ENCODE measurements at places on chromosomes 7 and 10.

- no peak for DNase-seq
These were observed 70.9 kb upstream of the CTBP2 start for GRCh38 chr10:125231116-125231812.

GRCh38 chr10:67200913-67201564 lies 275.2 kb downstream of the LRRTM3 start:
- no peak for DNase-seq

GRCh38 chr7:32937344-32938174 lies 19.7 kb upstream of the FKBP9 start:
- DNase-seq: no peak

- DNase-seq: no peak
These were observed 78.4 kb downstream of the NRG3 start for GRCh38 chr10:81953420-81953819.

GRCh38 chr7:134605978-134606923 lies 40.4 kb upstream of the BPGM start:
- peak; percentile 11 for DNase-seq

DNA sequence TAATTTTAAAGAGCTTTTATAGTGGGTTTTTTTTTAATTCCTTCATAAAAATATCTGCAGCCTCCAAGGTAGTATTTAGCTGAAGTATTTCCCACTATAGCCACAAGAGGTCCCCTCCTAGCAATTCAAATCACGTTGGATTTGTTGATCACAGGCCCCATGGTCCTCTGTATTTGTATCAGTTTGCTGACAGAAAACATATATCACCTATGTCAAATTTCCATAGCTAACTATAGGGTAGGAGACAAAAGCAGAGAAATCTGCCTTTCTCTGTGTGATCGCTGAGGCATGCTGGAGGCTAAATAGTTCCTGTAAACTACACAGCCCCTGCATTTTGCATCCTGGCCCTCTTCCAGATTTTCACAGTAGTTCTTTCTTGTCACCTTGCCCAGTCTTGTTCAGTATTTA lies 1.7 kb upstream of the CTNNA3 start:
- no peak for DNase-seq

GRCh38 chr7:121824276-121824675 lies 48.7 kb upstream of the PTPRZ1 start:
- DNase-seq: no peak

DNA sequence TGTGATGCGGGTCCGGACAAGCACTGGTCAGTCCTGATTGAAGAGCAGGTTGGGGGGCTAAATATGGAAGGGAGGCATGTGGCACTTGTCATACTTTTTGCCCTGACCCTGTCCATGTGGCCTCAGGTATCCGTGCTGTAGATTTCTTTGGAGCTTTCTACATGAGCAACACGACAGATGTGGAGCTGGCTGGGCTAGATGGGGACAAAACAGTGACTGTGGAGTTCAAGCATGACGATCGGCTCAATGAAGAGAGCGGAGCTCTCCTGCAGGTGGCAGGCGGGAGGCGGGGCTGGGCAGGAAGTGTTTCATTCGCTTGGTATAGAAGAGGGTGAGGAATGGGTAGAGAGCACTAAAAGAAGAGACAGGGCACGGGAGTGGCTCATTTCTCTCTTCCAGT lies 13.0 kb upstream of the CHCHD1 start:
- no peak for DNase-seq

DNA sequence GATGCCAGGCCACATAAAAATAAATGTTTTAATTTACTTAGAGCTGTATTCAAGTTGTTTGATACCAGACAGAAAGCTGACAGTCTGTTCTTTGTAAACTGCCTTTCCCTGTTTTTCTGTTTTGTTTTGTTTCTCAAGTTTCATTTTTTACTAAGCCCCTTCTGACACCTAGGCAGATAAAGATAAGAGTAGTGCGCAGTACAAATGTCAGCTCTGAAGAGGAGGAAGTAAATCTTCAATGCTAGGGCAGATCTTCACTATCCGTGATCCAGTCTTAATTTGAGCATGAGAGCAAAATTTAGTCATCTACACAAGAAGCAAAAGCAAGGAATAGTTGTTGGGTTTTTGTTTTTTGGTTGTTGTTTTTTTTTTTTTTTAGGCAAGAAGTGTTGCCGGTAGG lies 27.3 kb downstream of the MTURN start:
- DNase-seq: no peak

GRCh38 chr7:84152995-84153394 lies 41.6 kb downstream of the SEMA3A start:
- no peak for DNase-seq

- no peak for DNase-seq
These were observed 721.5 kb downstream of the GRID1 start for GRCh38 chr10:85645053-85645452.

DNA sequence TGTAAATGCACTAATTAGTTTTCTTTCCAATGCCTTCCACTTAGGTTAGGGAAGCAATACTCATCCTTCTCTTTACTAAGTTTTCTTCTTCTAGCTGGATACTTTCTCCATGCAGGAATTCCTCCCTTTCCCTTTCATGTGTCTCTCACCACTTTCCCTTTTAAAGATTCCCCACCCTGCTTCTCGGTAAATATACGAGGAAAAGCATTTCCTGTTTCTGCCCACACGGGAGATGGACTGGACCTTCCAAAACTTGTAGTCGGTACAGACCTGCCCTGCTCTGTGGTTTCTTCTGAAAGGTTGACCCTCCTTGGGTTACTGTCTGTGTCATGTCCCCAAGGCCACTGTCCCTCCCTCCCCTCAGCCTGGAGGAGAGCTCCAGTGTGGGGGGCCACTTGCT lies 58.9 kb upstream of the LYZL2 start:
- DNase-seq: no peak

DNA sequence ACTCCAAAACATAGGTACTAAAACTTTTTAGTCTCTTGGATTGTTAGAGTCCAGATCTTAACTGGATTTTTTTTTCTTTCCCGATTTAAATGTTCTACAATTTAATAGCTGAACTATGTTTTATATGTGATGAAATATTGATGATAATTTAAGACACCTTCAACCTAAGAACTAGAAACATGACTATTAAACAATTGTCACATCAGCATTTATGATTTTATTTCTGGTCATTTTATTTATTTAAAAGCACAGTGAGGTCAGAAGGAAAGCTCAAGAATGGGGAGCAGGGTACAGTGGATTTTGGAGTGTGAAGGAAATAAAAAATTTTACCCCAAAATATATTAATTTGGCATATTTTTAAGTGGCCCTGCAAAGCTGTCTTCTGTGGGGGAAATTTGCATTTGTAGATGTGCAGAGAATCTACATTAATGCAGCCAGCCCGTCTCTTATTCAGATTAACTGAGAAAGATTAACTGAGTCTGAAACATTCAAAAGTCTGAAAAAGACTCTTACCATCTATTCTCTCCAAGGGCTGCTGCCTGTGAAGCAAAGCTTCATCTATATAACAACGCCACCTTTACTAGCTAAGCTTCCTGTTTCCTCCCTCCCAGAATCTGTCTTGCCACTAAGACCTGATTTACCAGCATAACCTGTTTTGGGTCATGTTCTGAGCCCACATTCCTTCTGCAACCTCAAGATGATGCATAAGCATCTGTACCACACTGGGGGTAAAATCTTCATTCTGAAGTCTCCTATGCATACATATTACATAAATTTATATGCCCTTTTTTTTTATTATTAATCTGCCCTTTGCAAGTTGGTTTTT lies 86.4 kb downstream of the TMEM106B start:
- no peak for DNase-seq

DNA sequence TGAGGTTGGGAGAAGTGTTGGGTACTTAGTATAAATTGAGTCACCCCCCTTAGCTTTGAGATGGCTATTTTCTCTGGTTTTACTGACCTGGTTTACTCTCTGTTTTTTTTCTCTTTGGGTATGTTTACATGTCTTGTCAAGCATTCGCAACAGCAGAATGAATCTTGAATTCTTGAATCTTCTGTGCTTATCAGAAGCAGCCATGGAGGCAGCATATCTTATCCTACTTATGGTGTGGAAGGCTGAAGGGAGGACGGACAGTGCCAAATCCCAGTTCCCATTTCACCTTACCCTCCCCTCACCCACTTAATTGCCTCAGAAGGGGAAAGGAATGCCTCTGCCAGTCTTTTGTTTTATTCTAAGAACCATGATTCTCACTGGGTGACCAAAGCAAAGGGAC lies 3.7 kb downstream of the SND1 start:
- no peak for DNase-seq

GRCh38 chr10:28127881-28128280 lies 129.0 kb upstream of the ODAD2 start:
- no peak for DNase-seq

DNA sequence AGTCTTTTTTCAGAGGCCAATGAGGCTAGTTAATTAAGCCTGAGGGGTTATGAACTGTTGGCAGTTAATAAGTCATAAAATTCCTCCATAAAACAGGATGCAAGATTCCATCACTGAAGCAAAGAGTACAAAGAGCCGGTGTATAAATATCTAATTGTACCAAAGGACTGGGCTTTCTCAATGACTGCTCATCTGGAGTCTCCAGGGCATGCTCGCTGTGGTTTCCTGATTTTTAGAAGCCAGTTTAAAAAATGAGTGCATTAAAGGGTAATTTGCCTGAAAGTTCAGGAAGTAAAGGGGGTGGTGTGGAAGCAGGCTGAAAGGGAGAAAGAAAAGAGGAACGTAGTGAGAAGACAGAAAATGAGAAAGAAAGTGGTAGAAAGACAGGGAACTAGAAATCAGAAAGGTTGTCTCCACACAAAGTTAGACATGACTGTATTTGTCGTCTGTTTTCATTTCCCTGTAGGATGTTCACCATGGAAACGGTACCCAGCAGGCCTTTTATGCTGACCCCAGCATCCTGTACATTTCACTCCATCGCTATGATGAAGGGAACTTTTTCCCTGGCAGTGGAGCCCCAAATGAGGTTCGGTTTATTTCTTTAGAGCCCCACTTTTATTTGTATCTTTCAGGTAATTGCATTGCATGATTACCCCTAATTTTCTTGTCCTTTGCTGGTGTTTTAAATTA lies 282.3 kb downstream of the TWIST1 start:
- no peak for DNase-seq

DNA sequence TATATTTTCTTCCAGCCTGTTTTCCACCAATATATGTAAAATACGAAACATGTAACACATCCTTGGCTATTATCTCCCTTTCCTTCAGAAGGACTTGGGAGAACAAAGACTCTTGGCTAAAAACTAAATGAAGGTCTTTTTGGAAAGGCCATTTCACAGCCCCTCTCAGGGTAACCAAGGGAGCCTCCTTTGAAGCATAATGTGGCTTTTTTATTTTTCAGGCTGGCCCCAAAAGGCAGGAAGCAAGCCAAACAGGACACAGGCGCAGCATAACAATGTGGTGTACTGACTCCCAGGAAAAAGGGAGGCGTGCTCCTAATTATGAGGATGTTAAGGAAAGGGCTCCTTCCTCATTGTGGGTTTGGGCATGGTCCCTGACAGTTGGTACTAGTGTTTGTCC lies 30.3 kb upstream of the CCSER2 start:
- DNase-seq: no peak

DNA sequence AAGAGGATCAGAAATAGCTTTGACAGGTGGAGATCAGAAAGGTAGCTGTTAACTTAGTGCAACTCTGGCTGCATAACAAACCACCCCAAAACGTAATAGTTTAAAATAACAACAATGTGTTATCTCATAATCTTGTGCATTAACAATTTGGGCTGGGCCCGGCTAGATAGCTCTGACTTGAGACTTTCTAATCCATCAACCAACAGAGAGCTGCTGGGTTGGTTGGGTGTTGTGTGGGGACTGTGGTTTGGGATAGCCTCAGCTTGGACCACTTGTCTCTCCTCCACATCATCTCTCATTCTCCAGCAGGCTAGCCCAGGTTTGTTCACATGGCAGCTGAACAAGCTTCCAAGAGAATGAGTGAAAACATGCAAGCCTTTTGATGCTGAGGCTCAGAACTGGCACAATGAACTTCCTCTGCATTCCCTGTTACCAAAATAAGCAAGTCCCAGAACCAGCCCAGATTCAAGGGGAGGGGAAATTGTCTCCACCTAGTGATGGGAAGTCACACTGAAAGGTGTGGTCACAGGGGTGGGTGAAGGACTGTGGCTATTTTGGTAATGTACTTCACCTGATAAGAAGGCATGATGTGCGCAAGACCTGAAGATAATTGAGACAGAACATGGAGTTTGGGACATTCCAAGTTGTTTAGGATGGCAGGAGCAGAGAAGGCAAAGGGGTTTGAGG lies 20.4 kb upstream of the ASAH2 start:
- no peak for DNase-seq

DNA sequence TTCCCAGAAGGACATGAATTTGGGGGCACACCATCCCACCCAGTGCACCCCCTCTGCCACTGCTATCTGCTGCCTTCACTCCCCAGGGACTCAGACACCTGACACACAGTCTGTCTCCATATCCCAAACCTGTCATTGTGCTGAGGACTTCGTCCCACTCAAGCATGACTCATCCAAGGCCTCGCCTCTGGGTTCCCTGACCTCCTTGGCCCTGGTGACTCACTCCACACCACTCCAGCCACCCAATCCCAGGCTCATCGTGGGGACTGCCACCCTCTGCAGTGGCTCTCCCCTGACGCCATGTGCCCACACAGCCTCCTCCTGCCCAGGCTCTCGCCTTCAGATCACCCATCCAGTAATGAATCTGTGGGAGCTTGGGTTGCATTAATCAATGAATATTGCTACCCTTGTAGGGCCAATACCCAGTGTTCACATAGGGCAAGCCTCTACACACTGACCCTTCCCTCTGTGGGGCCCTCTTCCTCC lies 6.6 kb upstream of the INSIG1 start:
- DNase-seq: no peak

DNA sequence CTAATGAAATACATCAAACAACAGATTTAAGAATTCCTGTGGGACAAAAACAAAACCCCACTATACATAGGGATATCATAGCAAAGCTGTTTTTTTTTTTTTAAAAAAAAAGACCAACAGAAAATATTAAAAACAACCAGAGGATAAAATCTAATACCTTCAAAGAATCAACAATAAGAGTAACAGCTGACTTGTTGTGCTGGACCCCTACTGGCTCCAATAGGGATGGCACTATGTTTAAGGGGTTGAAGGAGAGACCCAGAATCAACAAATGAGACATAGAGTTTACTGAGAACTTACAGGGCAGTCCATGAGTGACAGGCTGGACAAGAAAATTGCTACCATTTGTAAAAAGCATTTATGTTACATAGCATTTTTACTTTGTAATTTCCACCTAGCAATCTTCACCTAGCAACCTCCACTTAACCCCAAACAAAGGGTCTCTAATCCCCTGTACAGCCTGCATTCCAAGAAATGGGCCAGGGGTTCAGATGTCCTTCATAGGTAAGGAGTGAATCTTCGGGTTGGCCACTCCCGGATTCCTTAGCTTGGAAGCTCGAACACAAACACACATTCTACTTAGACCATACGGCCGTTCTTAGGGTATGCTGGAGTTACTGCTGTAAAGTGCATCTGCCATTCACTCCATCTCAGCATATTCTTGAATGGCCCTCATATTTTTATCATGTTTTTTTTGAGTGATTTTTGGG lies 25.8 kb downstream of the ASZ1 start:
- no peak for DNase-seq

- DNase-seq: no peak
These were observed 37.6 kb downstream of the WBP1L start for GRCh38 chr10:102781090-102781920.

- DNase-seq: no peak
These were observed 80.2 kb downstream of the RHOBTB1 start for GRCh38 chr10:60863796-60864195.

GRCh38 chr10:77205135-77205534 lies 432.5 kb downstream of the KCNMA1 start:
- no peak for DNase-seq

GRCh38 chr10:63491588-63492316 lies 26.0 kb upstream of the JMJD1C start:
- no peak for DNase-seq

- no peak for DNase-seq
These were observed 226.2 kb upstream of the TCF7L2 start for GRCh38 chr10:112723876-112724275.

- no peak for DNase-seq
These were observed 172.6 kb upstream of the PRPS1L1 start for GRCh38 chr7:18200266-18200665.
